ENCODE measurements at places on chromosomes 12 and 14.

- DNase-seq: no peak
Measured at GRCh38 chr12:120180975-120181374, 13.5 kb downstream of the GCN1 start.

- DNase-seq: no peak
Measured at GRCh38 chr14:46399049-46399448, 252.5 kb downstream of the RPL10L start.

- DNase-seq: no peak
Measured at GRCh38 chr12:58424735-58425392, 483.5 kb downstream of the ATP23 start.

- DNase-seq: no peak
Measured at GRCh38 chr12:51326698-51327439, 2.9 kb upstream of the BIN2 start.

GRCh38 chr14:66634876-66635275 is 126.9 kb downstream of the GPHN start:
- DNase-seq: no peak
